Urinary bladder (tissue), 4 donors: ENCODE measurements at places on chromosomes 12 and 14.
A peak's percentile ranks its signal among the peaks of the same experiment; 100 is the strongest.

GRCh38 chr12:105229371-105229770, 6.6 kb downstream of the APPL2 start:
- no peak for DNase-seq

DNA sequence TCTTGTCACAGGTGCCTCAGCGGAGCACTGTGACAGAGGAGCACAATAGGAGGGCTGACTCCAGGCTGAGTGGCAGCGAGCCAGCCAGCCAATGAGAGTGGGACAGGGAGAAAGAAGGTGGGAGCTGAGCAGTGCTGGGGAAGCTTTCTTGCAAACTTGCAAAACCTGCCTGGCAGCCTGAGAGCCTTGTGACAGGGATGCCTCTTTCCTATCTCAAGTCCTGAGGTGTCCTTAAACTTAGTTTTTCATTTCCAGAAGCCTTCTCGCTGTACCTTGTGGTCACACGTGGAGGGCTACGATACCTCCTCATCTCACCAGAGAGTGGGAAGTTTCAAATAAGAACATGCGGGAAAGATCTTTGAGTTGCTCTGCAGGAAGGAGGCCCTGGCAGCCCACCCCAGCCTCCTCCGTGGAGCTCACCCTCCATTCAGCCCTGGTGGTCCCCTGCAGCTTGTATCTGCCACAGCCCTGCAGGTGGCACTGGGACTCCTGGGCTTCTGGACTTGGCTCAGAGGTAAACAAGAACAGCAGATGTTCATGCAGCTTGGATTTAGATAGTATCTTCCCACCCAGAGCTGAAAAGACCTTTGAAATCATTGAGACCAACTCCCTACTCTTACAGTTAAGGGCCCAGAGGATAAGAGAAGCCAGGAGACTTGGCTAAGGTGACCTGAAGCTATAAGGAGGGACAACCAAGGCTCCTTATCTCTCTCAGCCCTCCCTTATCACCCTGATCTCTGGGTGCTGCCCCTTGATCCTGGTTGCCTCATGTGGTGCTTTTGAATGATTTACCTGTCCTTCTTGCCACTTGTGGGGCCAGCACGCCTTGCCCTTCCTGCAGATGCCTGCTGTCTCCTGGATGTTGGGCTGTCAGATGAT, 153.5 kb upstream of the MAX start:
- peak; percentile 75 for DNase-seq

- DNase-seq, result no peak
Observed at GRCh38 chr14:55518391-55518790, 61.6 kb upstream of the KTN1 start.

DNA sequence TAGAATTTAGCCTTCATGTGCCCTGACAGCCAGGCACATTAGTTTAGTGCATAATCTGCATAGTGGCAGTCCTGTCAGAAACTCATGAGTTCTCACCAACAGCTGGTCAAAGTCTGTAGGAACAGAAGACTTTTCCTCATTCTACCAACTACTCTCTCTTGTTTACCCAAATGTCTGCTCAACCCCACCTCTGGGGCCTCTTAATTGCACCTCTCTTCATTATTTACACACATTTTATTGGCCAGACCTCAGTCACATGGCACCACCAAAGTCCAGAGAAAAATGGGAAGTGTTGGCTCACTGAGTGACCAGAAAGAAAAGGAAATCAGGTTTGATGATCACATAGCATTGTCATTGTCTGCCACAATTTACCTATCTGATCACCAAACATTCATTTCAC, 114.6 kb upstream of the PLXNC1 start:
- DNase-seq, result no peak

- no peak for DNase-seq
Observed at GRCh38 chr12:25427337-25428249, 125.5 kb downstream of the LMNTD1 start.

DNA sequence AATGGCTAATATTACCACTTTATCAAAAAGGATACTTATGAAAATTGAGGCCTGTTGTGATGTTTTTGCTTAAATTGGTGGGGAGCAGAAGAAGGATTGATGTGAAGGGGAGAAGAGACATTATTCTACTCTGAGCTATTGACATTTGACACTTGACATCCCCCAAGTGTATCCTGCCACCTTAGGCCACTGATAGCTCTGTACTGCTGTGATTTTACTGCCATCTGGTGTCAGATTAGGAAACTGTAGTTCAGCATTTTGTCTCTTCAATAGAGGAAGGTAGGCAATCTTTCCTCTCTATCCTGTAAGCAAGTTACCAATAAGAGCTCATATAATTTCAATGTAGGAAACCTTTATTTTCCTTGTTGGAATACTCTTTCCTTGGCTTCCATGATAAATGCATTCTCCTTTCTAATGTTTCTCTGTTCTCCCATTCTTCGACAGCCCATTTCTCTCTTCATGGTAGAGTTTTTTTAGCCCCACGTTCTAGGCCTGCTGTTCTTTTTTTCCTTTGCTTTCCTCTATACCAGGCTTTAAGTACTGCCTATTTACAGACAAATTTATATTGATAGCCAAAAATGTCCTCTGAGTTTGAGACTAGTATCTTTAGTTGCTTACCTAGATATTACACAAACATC, 46.3 kb downstream of the PPHLN1 start:
- no peak for DNase-seq

DNA sequence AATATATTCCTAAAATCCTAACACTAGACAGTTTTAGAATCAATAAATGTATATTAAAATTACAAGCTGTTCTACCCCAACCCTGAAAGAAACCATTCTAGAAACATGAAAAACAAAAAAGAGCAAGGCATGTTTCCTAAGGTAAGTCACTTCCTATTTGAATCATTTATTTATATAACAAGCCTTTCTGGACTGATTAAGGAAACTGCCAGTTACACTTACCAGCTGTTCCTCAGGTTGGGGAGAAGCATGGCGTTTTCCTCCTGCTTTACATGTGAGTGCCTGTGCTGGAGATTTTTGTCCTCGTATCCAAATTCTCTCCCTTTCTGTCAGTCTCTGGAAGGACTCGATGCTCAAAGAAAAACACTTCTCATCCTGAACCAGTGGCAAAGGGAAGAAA, 183.3 kb downstream of the EFCAB11 start:
- DNase-seq, result no peak

DNA sequence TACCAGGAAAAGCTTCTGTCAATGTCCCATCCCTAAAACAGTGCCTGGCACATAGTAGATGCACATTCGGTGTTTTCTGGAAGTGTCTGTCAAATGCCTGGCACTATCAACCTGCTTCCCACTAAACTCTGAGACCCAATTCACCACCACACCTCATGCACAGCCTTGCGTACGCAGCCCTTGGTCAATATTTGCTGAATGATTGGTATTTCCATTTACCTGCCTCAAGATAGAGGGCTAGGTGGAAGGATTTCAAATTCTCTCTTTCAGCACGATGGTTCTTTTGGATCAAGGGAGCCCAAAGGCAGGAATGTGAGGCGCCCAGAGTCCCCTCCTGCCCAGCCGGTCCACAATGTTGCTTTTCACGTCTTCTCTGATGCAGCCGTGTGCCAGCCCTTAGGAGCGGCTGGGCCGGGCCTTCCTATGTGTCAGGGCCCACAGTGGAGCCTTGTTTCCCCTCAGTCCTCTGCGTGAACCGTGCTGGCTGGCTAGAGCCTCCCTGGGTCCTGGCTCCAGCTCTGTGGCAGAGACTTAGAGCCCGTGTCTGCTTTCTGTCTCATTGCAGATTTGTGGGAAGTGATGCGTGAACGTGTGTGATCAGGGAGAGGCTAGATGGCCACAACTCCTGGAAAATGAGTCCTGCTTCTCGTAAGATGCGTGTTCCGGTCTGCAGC, 99.9 kb upstream of the RFLNA start:
- DNase-seq, result no peak

GRCh38 chr12:93106910-93107309, 177.8 kb upstream of the EEA1 start:
- DNase-seq, result no peak

- no peak for DNase-seq
Observed at GRCh38 chr12:56362130-56363059, at the start of gene APOF. Gene APOF (minus strand): TSS chr12:56362857. CDS start chr12:56362745, 112 bp downstream.

DNA sequence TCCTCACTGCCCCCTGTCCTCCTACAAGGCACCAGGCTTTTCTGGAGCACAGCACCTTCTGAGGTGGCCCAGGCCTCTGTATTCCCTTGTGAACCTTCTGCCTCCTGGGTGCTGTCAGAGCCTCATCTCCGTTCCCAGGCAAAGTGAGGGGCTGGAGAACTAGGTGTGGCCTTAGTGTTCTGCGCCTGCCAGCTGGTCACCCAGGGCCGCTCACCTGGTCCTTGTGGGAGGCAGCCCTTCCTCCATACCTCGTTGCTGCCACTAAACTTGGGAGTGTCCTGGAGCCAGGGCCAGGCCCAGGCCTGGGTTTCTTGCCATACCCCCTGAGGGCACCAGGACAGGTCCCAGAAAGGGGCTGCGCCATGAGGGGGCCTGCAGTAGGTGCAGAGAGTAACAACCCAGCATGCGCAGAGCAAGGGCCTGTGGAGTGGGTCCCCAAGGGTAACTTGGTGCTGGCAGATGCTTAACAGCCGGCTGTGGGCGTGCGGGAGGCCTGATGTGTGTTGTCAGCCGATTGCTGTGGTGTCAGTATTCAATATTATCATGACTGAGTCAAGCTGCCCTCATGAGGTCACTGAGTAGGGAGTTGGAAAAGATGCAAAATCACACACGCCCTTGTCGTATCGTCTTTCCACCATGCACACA, 17.1 kb downstream of the OTUB2 start:
- no peak for DNase-seq

DNA sequence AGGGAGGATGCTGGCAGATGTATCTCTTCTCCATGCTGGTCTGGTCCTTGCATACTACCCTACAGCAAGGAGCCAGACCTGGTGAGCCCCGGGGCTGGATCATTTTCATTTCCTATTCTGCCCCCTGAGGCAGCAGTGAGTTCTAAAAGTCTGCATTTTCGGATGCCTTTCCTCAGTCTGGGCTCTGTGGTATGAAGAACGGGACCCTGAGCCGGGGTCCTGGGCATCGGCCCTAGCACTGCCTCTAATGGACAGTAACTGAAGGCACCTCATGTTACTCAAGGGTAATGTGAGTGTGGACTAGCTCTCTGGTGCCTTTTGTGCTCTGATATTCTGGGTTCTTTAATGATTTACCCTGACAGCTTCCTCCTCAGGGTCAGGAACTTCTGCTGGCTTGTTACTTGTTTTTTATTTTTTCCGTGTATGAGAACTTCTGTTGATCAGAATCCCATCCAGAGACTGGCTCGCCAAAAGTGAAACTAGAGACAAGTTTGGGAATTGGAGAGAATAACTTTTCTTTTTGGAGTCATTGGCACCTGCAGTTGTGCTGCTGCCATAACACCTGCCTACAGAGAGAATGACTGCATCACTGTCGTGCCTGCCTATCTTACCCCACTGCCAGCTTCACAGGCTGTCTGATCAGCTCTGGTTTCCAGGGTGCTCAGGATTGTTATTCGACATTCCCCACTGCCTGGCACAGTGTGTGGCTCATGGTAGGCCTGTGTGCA, 62.3 kb downstream of the SUSD6 start:
- no peak for DNase-seq

GRCh38 chr12:34401659-34402227, 379.4 kb downstream of the ALG10 start:
- DNase-seq, result no peak

DNA sequence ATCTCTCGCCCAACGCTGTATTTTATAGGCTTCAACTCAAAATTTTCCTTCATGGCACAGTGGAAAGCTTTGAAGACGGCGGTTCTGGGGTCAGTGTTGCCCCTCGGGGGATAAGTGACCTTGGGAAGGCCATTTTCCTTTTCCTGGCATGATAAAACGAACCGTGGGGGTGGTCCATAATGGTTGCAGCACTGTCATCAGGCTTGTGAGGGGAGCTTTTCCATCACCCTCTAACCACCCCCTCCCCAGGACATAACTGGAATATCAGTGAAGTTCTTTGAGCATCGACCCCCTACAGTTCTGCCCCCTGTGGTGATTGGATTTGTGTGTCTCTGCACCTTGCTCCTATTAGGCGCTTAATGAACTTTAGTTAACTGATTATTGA, 16.0 kb downstream of the FOS start:
- DNase-seq, result no peak

- DNase-seq, result no peak
Observed at GRCh38 chr14:100732766-100733100, 6.0 kb downstream of the DLK1 start.

DNA sequence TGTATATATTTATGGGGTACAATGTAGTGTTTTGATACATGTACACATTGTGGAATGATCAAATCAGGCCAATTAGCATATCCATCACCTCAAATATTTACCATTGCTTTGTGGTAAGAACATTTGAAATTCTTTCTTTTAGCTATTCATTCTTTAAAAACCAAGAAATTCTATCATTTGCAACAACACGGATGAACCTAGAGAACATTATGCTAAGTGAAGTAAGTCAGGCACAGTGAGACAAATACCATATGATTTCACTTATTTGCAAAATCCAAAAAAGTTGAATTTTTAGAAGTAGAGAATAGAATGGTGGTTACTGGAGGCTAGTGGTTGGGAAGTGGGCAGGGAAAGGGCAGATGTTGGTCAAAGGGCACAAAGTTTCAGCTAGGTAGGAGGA, 129.3 kb upstream of the PTPRQ start:
- DNase-seq, result no peak

GRCh38 chr12:93461503-93461902, 5.8 kb upstream of the MRPL42 start:
- DNase-seq, result no peak

DNA sequence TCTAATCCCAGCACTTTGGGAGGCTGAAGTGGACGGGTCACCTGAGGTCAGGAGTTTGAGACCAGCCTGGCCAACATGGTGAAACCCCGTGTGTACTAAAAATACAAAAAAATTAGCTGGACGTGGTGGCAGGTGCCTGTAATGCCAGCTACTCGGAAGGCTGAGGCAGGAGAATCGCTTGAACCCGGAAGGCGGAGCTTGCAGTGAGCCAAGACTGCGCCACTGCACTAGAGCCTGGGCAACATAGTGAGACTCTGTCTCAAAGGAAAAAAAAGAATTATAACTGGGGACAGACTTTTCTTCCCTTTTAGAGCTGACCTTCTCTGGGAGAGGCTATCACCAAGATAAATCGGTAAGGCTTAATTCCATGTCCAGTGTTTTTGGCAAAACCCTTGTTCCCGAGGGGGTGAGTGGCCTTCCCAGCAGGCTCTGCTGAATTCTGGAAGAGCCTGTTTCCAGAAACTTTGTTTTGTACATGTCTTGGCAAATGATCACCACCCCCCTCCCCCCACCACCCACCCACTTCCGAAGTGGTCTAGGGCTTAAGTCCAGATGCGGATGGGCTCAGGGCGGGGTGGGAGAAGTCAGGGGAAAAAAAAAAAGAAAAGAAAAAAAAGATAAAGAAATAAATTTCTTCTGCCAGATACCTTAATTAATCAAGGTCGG, 32.3 kb upstream of the DEGS2 start:
- DNase-seq, result no peak

GRCh38 chr12:131280426-131280825, 326.7 kb downstream of the ADGRD1 start:
- DNase-seq, result no peak

- DNase-seq, result no peak
Observed at GRCh38 chr12:62640910-62641448, 174.4 kb downstream of the MON2 start.

GRCh38 chr14:104650057-104650980, 39.1 kb upstream of the INF2 start:
- DNase-seq, result no peak
